Caco-2 (cell line): ENCODE measurements at places on chromosomes 11 and 22.

GRCh38 chr22:35677460-35678187, 29.4 kb downstream of the APOL6 start:
- no peaks in the 10 kb centered on the region for H3K36me3 ChIP-seq
- no peak for DNase-seq
- no peak overlapping the region for H3K27ac ChIP-seq
- no peak overlapping the region for H3K4me3 ChIP-seq
- H3K4me1 ChIP-seq, result peaks cover 5% of the 10 kb centered on the region; the same call in 1 of the 2 replicates

DNA sequence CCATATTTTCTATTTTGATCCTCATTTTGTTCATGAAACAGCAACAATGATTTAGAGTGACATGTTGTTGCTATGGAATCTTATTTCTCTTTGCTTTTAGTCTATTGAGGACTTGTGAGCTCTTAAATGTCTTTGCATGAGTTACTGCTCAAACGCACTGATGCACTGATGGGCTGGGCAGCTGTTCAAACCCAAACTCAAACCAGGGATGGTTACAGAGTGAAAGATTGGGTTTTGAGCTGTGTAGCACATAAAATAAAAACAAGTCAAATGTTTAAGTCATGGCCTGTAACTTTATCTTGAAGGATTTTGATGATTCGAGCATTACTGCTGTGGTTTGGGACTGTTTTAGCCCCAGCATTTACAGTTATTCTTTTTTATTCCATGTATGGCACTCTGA, 20.1 kb upstream of the NCAM1 start:
- H3K4me1 ChIP-seq, result no peaks in the 10 kb centered on the region
- H3K36me3 ChIP-seq, result no peaks in the 10 kb centered on the region
- H3K27ac ChIP-seq, result no peak overlapping the region

- H3K4me1 ChIP-seq, result no peaks in the 10 kb centered on the region
- 0 out of 2 replicates have a peak, but pooled peaks cover 5% of the 10 kb centered on the region for H3K36me3 ChIP-seq
- no peak overlapping the region for H3K4me3 ChIP-seq
- no peaks in the 10 kb centered on the region for H3K27me3 ChIP-seq
- DNase-seq, result no peak
These were observed 14.3 kb downstream of the POLR2F start for GRCh38 chr22:37967637-37968451.

- DNase-seq, result no peak
- H3K36me3 ChIP-seq, result no peaks in the 10 kb centered on the region
- H3K4me1 ChIP-seq, result no peaks in the 10 kb centered on the region
- H3K27ac ChIP-seq, result no peak overlapping the region
- H3K27me3 ChIP-seq, result no peaks in the 10 kb centered on the region
These were observed 82.2 kb upstream of the PRODH start for GRCh38 chr22:19018256-19018655.

DNA sequence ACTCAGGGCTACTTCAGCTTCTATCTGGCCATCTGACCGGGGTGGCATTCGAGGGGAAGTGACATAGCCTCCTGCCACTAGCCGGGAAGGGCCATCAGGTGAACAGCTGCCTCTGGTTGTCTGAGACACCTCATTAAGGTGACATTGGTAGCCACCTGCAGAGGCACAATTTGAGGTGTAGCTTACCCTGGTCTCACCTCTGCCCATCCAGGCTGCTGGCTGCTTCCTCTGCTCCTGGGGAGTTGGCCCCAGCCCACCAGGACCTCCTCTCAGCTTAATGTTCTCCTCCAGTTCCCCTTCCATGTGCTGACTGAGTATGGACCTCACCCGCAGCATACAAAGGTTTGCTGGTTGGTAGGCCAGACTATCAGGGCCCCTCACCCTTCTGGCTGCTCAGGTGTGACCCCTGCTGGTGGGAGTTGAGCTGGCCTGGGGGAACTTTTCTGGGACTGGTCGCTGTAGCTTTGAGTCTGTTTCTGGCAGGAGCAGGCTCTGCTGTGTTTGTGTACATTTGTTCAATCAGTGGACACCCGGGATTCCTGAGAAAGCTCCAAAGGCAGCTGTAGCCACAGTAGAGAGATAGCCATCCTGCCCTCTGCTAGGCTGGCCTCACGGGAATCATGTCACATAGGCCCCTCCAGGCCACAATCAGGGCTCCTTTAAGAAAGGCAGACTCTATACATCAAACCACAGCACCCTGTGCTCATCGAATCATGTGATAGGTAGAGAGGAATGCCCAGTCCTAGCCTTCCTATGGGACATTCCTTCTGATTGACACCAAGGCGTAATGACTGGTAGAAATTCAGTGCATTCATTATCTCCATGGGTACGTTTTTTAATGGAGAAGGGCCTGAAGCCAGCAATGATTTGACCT, 295.1 kb upstream of the PLET1 start:
- H3K27ac ChIP-seq, result no peak overlapping the region
- H3K4me3 ChIP-seq, result no peak overlapping the region
- no peaks in the 10 kb centered on the region for H3K4me1 ChIP-seq
- H3K27me3 ChIP-seq, result no peaks in the 10 kb centered on the region
- peak; percentile 68 for DNase-seq
- no peaks in the 10 kb centered on the region for H3K36me3 ChIP-seq

GRCh38 chr22:43731988-43732387, 80.1 kb downstream of the EFCAB6 start:
- no peaks in the 10 kb centered on the region for H3K27me3 ChIP-seq
- H3K4me1 ChIP-seq, result no peaks in the 10 kb centered on the region
- DNase-seq, result no peak
- no peak overlapping the region for H3K27ac ChIP-seq
- H3K4me3 ChIP-seq, result no peak overlapping the region

GRCh38 chr11:39247570-39248137, 2211.8 kb downstream of the LRRC4C start:
- DNase-seq, result no peak
- H3K27me3 ChIP-seq, result no peaks in the 10 kb centered on the region
- H3K36me3 ChIP-seq, result no peaks in the 10 kb centered on the region
- no peak overlapping the region for H3K27ac ChIP-seq
- H3K4me1 ChIP-seq, result no peaks in the 10 kb centered on the region
- no peak overlapping the region for H3K4me3 ChIP-seq
